Central memory CD4-positive, alpha-beta T cell (primary cell): ENCODE measurements at places on chromosomes 3 and 15.

- no peak for DNase-seq
Observed at GRCh38 chr3:30324587-30324986, 281.8 kb upstream of the TGFBR2 start.

DNA sequence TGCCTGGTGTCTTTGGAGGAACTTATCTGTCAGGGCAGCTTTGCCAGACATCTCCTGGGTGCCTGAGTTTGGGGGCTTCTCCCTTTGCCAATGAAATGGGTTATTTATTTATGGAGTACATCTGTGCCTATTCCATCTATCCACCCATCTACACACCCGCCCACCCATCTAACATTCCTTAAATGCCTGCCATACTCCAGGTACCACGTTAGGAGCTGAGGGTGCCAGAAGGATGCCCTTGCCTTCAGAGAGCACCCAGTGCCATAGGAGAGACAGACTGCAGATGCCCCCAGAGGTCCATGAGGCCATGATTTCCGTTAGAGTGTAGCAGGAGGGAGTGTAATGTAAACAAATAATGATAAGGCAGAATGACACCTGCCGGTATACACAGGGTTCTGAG lies 21.8 kb upstream of the KIF23 start:
- DNase-seq, result no peak

GRCh38 chr3:5202222-5202621 lies 14.7 kb downstream of the EDEM1 start:
- no peak for DNase-seq

- DNase-seq, result no peak
Observed at GRCh38 chr15:52228921-52229320, 37.7 kb upstream of the GNB5 start.
